ENCODE measurements at places on chromosomes 5 and 9. TPM values are rescaled to one million over a fixed set of nuclear protein-coding genes. Genes with fewer than 3 reads are reported as not detected.

Gene ERAP2
- total RNA-seq = 29.8 TPM

Gene NOXA1
- 0.88 TPM for total RNA-seq

Gene ADAMTS13
- 0.65 TPM for total RNA-seq

Gene CDC25C
- total RNA-seq = 7.9 TPM

Gene SHOC1
- total RNA-seq = 0.03 TPM

Gene INPP5E
- total RNA-seq = 12.6 TPM

Gene PCAT7
- total RNA-seq = not detected

Gene SPINK6
- total RNA-seq = 1.1 TPM

Gene LPAR1
- 30.9 TPM for total RNA-seq

Gene PROB1
- 1.4 TPM for total RNA-seq

Gene ADAMTS19
- total RNA-seq = 0.34 TPM

Gene SNCAIP
- not detected for total RNA-seq

Gene NTRK2
- total RNA-seq = under 0.01 TPM

Gene LECT2
- not detected for total RNA-seq

Gene SMIM32
- total RNA-seq = not detected

Gene CNOT6
- 38.2 TPM for total RNA-seq

Gene KDM4C
- 12.2 TPM for total RNA-seq

Gene IL4
- not detected for total RNA-seq

Gene ELOVL7
- total RNA-seq = 7.2 TPM

Gene SMC5
- total RNA-seq = 30.5 TPM

Gene KLF4
- total RNA-seq = 17.6 TPM

Gene SLC34A1
- total RNA-seq = not detected

Gene FAM169A
- 22.9 TPM for total RNA-seq

Gene MEGF10
- total RNA-seq = not detected

Gene CDX1
- total RNA-seq = not detected

Gene NEK6
- 28.4 TPM for total RNA-seq

Gene ZFP2
- 0.24 TPM for total RNA-seq

Gene C5orf52
- total RNA-seq = not detected

Gene GLDC
- 1.3 TPM for total RNA-seq

Gene ECSCR
- total RNA-seq = not detected

Gene SPINK7
- total RNA-seq = not detected

Gene IL5
- not detected for total RNA-seq

Gene AGXT2
- not detected for total RNA-seq

Gene OR1J1
- not detected for total RNA-seq

Gene UBE2QL1
- not detected for total RNA-seq

Gene DBH
- total RNA-seq = not detected

Gene PARP8
- 21.8 TPM for total RNA-seq

Gene CARD9
- total RNA-seq = 0.24 TPM

Gene BRD3
- 10.7 TPM for total RNA-seq

Gene TEK
- total RNA-seq = 0.10 TPM

Gene CERCAM
- total RNA-seq = 46.4 TPM

Gene CSF1R
- total RNA-seq = not detected

Gene GMCL2
- total RNA-seq = not detected

Gene CNTLN
- 5.0 TPM for total RNA-seq

Gene ADAMTSL2
- not detected for total RNA-seq

Gene SPINK5
- 0.75 TPM for total RNA-seq

All from foreskin keratinocyte (primary cell).